ENCODE measurements at places on chromosomes 2 and 18.
A peak's percentile ranks its signal among the peaks of the same experiment; 100 is the strongest.

DNA sequence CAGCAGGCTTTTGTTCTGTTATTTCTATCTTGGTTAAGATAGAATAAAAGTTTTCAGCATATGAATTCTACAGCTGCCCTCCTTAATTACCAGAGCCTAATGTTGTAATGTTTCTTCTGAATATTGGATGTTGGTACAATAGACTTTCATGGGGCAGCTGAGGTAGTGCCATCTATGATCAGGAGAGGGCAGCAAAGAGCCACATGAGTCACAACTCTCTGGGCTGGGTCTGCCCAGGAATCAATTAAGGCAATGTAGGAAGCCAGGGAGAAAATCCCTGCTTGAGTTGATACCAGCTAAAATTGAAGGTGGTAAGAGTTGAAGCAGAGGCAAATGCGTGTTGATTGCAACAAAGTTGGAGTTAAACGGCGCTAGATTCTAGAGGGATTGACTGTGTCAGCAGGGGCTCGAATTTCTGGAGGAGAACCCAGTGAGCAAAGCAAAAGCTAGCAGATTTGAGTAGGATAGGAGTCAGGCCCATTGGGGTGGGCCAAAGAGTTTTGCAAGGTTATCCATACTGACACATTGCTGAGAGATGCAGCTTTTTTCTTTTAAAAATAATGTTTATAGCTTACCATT, 10.6 kb upstream of the MC5R start:
- peak; percentile 37 for DNase-seq

- no peak for DNase-seq
These were observed 1.0 kb upstream of the ZC3H8 start for GRCh38 chr2:112255875-112256274.

- no peak for DNase-seq
These were observed 307.3 kb upstream of the CHAC2 start for GRCh38 chr2:53460347-53460746.

DNA sequence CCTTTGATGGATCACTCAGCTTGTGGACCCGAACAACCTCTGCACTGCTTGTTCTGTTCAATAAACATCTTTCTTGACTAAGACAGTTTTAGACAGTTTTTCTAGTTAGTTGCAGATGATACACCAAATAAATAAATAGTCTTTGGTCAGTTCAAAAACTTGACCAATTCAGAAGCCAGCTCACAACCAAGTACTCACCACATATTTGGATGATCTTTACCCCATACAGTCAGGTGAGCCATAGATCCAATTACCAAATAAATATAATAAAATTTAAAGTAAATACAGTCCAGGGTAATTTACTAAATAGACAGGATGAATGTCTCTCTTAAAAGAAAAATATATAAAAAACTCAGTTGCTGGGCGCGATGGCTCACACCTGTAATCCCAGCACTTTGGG, 18.2 kb downstream of the SCN3A start:
- DNase-seq = no peak

- DNase-seq = no peak
These were observed 145.7 kb upstream of the CDH19 start for GRCh38 chr18:66749481-66750035.

DNA sequence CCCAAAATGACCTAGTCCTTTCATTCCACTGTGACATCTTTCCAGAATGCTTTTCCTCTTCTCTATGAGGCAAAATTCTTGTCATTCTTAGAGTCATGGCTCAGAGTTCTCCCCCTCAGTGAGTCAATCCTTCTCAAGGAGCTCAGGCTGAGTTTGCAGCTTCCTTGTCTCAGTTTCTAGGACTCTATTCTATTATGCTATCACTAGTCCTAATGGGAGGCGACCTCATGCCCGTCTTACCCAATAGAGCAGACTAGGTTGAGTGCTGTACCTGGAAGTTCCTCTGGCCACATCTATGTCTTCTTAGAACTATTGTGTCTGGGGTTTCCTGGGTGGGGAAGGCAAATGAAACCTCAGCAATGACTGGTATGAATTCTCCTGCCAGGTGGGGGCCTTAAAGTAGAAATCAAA, 51.5 kb downstream of the HAUS1 start:
- DNase-seq = no peak

DNA sequence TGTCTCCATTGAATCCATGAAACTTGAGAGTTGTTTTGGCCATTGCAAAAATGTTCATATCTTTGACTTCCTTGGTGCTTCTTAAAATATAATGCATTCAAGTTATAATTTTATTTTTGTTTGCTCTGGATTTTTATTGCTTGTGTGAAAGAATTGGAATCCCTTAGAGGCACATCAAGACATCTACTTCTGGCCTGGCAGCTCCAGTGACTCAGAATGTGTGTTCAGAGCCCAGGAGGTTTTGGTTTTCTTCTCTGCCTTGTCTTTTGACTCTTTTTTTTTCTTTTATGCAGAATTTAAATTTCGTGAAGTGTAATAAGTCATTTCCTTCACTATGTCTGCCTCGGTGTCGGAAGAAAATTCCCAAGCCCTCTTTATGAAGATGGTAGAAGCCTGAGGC, 180.2 kb downstream of the LTBP1 start:
- DNase-seq = no peak

DNA sequence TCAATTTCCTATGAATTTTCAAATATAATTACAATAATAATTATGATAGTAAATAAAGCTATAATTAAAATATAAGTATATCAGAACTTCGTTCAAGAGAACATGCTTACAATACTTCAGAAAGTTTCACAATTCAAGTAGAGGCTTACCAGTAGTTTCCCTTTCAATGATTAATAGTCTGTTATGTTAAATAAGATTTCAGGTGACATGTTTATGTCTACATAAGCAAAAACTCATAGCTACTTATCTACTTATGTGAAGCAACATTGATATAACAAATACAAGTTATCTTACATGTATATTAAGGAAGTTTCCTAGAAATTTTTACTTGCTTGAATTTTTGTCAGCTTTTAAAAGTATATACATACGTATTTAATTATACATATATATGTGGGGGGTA, 4.5 kb upstream of the COL3A1 start:
- no peak for DNase-seq

GRCh38 chr2:187878112-187878511, 323.9 kb upstream of the TFPI start:
- no peak for DNase-seq

GRCh38 chr2:207514451-207514850, 15.3 kb upstream of the CREB1 start:
- DNase-seq = no peak

DNA sequence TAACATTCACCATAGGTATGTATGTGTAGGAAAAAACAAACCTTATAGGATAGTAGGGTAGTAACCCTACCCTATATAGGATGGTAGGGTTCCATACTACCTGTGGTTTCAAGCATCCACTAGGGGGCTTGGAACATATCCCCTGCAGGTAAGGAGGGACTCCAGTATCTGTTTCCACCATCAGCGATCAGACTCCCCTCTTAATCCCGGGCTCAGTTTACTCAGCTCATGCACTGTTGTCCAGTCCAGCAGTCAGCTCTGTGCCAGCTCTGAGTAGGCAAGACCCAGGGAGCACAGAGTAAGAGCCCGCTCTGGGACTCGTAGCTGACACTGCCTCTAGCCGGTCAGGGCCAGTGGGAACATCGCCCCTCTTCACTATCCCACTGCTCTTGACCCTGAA, 61.7 kb downstream of the MEX3C start:
- no peak for DNase-seq

GRCh38 chr2:12795851-12796250, 79.1 kb downstream of the TRIB2 start:
- DNase-seq = no peak

- DNase-seq = no peak
These were observed 860 bp downstream of the CTNNA2 start for GRCh38 chr2:79513711-79514110.

DNA sequence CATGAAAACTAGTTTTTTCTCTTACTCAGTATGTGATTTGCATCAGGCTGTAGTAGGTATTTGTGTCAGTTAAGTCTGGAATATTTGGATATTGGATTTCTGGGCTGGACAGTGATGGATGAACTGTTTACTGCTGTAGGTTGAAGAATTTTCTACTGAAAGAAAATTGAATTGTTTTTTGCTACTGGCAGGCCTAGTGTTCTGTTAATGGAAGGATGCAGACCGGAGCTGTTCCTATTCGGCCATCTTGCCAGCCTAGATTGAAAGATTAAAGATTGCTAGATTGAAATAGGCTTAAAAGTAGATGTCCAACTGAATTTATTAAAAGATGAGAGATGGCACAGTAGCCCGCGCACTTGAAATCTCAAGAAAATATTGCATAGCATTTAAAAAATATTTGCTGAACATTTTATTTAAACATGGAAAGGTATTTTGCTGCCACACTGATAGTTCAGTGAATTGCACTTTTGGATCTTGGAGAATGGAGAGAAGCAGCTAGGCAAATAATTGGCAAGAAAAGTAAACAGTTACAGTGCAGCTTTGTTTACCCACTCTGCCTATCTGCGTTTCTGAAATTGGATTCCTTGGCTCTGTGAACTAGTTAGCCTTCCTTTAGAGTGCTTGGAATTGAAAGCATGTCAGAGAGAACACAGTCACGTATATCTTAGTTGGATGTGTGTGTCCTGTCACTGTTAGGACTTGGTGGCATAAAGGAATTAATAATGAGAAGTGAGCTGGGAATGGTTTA, 54.1 kb downstream of the EPB41L5 start:
- no peak for DNase-seq

- no peak for DNase-seq
These were observed 423.9 kb upstream of the MAP2 start for GRCh38 chr2:208999911-209000310.

DNA sequence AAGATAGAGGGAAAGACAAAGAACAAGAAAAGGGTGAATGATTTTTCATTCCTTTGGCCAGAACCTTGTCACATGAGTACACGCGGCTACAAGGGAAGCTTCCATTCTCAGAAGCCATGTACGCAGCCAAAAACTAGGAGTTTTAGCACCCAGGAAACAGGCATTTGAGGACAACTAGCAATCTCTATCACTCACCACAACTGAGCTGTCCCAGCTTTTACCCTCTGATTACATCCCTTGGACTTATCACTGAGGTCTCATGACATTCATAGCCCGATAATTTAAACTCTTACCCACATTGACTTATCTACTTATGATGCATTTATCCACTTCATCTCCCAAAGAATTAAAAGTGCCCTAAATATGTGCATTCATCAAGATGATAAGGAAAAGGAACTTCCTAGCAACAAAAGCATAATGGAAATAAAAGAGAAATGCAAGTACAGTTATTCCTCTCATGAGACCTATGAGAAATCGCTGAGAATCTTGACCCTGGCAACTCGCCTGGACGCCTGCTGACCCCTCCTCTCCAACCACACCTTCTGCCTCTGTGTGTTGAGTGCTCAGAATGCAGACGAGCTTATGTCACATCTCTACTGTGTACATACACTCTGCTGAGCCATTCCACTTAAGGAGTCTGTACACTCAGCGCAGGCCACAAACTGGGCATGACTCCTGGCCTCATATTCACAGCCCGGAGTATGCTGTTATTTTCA, 28.7 kb upstream of the MFSD6 start:
- DNase-seq = no peak

DNA sequence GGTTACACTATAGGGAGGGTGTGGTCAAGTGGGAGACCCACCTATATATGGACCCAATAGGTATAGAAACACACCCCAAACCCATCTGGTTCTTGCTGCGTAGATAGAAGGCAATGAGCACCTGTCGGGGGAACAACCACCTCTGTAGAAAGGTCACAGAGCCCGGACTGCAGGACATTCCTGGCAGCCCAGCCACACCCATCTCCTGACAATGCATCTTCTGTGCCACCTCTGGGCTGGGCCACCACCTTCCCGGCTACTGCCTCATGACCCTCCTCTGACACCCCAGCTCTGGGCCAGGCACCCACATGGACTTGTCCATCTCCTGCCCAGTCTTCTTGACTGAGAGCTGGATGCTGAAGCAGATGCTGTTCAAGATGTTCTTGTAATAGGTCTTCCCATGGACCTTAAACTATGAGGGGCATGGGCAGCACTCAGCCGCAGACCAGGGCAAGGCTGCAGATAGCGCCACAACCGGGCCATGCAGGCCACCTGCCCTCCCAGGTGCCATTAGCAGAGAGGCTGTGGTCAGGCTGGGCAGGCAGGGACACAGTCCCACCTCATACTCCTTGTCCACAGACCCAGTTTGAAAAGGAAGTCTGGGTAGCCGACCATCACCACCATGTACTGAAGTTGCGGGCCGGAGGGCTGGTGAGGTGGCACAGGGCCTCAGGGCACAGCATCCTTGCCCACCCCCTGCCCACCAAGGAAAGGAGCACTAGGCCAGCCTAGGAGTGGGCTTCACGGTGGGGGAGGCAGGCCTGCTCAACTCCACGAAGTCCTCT, 9.3 kb downstream of the ALPG start:
- no peak for DNase-seq

GRCh38 chr2:170073288-170073687, 104.7 kb upstream of the MYO3B start:
- no peak for DNase-seq

DNA sequence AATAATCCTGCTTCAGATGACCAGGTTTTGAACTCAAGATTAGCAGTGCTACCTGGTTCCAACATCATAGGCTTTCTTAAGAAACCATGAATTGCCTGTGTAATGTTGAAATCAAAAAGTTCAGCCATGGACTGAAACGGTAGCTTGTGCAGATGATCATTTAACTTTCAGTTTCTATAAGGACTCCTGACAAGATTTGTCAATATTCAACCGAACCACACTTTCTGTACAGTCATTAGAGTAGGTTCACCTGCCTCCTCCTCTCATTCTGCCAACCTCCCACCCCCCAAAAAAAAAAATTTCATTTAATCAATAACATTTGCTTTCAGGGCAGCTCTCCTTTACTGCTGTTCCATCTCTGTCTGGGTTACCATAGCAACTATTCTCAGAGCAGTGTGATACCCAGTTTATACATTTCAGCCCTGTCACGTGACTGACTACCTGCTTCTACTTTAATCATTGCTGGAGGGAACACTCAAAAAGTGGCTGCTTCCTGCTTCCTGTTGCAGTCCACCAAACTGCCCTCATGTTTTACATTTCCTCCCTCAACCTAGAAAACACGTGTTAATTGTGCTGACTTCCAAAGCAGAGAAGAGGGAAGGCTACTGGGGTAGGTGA, 275.5 kb downstream of the SS18 start:
- no peak for DNase-seq

GRCh38 chr18:13684546-13684945, 41.8 kb downstream of the FAM210A start:
- DNase-seq = no peak

GRCh38 chr2:222813177-222813843, 47.5 kb upstream of the ACSL3 start:
- no peak for DNase-seq

DNA sequence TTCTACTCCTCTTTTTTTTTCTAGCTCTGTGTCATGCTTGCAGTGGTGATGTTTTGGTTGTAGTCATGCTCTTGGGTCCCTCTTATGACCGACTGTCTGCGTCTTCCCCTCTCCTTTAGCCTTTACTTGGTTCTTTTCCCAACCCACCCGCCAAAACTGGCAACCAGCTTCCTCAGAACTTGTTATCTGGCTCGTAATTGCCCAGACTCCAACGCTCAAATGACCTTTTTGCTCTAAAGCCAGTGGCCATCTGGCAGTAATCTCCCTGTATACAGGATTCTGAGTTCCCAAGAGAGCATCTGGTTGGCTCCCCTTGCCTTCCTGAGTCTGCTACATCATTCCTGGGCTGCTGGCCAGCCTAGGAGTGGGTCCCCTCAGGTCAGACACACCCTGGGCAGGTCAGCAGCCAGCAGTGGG, 147.2 kb downstream of the MGAT5 start:
- no peak for DNase-seq

Data from stimulated activated CD4-positive, alpha-beta T cell treated with anti-CD3 and anti-CD28 coated beads, Interleukin-15, amount 100 ng/mL, for 1 hour (primary cell).